ENCODE measurements at places on chromosomes 6 and 20.

DNA sequence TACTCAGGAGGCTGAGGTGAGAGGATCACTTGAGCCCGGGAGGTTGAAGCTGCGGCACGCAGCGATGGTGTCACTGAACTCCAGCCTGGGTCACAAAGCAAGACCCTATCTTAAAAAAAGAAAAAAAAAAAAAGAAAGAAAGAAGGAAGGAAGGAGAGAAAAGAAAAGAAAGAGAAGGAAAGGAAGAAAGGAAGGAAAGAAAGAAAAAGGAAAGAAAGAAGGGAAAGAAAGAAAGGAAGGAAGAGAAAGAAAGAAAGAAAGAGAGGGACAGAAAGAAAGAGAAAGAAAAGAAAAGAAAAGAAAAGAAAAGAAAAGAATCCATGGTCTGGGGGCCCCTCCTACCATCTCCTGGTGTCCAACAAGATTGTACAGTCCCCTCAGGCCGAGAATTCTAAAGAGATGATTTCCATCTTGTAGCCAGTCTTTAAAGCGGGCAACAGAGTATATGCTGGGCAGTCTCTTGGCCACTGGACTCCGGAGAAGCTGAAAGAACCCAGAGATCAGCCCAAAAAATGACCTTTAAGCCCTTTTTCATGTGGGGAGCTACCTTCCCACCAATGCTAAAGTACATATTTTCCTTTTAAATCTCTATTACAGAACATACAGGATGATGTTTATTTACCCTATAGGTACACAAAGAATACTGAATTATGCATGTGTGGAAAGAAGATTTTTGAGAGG lies 23.7 kb upstream of the RBL1 start:
- no peak for DNase-seq

- no peak for DNase-seq
Observed at GRCh38 chr20:40196846-40197436, 492.1 kb downstream of the MAFB start.

DNA sequence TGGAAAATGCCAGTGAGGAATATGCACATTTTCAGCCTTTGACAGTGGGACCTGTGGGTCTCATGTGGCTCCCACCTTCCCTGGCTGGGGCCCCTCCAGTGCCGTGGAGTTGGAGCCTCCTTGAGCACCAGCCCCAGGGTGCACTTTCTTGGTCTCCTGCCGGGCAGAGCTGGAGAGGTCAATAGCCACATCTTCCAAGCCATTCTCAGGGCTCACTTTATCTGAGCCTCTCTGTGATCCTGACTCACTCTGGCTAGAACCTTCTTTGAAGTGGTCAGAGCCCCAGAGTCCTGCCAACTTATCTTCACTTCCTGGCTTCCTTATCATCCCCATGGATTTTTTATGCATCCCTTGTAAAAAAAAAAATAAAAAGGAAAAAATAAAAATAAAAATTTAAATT lies 5.7 kb downstream of the VSX1 start:
- no peak for DNase-seq

GRCh38 chr20:4445784-4446183 lies 275.9 kb upstream of the PRND start:
- no peak for DNase-seq

GRCh38 chr6:127462376-127462775 lies 3.2 kb upstream of the KIAA0408 start:
- no peak for DNase-seq

GRCh38 chr6:32234934-32235333 lies 11.1 kb upstream of the NOTCH4 start:
- DNase-seq = no peak

DNA sequence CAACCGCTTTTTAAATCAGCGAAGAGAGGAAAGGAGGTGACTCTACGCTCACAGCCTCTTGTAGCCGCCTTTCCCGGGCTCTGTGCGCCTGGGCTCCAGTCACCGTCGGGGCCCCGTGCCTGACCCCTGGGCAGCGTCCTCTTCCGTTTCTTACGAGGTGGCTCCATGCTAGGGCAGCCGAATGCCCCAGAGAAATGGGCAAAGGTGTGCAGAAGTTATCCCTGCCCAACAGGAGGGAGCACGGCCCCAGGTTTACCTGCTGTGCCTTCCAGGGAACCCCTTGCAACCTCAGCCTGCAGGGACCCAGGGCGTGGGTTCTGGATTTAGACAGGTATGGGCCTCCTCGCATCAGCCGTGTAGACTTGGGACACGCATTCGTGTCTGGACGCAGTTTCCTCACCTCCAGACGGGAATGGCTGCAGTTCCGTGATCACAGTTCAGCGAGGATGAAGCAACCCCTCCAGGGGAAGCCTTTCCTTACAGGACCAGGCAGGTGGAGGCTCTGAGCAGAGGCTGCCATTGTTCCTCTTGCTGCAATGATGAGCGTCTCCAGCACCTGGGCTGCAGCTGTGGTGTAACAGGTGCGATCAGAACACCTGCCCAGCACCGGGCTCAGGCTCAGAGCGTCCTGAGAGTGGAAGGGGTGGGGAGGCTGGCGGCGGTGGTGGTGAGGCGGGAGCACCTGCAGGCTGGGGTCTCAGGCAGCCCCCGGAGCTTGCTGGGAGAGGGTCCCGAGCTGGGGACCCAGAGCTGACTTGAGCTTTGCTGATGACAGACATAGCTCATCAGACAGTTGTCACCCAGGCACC lies 81.3 kb upstream of the BHLHE23 start:
- DNase-seq = no peak

- no peak for DNase-seq
Observed at GRCh38 chr6:158311626-158312025, 639 bp upstream of the TULP4 start.

DNA sequence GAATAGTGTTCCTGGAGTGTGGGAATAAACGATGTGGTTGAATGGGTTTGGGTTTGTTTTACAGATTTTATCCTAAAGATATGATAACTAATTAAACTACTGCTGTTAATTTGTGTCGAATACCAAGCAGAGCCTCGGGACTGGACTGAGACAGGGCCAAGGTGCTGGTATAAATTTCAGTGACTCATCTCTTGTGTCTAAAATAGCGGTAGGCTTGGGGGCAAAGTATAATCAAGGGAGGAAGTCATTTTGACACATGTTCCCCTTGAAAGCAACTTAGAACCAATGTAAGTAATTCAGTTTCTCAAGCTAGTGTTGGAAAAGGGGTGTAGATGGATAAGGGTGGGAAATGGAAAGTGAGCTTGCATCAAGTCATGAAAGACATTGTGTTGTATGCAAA lies 108.4 kb downstream of the PLCB4 start:
- no peak for DNase-seq

- DNase-seq = no peak
Observed at GRCh38 chr6:112626468-112627082, 279.4 kb downstream of the RFPL4B start.

GRCh38 chr6:20182926-20183521 lies 29.2 kb downstream of the MBOAT1 start:
- DNase-seq = no peak

GRCh38 chr6:25253351-25253750 lies 25.8 kb upstream of the CARMIL1 start:
- no peak for DNase-seq

GRCh38 chr20:38302786-38303185 lies 1.2 kb upstream of the BPI start:
- no peak for DNase-seq

DNA sequence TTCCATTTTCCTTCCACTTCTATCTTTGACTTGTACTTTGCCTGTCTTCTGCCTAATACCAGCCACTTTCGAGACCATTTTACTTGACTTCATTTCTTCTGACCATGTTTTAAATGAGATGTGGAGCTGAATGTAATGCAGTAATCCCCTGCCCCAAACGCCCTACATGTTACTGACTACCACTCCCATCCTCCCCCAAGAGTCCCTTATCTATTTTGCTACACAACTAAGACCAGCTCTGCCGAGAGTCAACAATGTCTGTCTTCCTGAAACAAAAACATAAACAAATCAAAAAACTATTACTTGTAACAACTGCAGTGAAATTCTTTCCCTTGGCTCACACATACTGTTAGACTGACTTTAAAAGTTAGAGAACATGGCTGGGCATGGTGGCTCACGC lies 27.1 kb upstream of the KIAA1586 start:
- DNase-seq = no peak

- no peak for DNase-seq
Observed at GRCh38 chr6:76644231-76644630, 571.8 kb upstream of the IMPG1 start.

DNA sequence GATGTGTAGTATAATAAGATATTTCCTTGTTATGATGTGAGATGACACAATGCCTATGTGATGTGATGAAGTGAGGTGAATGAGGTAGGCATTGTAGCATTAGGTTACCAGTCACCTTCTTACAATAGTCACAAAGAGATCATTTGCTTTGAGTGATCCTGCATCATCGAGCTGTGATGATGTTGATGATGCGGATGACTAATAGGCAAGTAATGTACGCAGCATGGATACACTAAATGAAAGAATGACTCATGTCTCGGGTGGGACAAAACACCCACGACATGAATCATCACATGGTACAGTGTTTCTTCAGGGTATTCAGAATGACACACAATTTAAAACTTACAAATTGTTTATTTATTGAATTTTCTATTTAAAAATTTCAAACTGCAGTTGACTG lies 806.3 kb upstream of the GJE1 start:
- DNase-seq = no peak

- DNase-seq = no peak
Observed at GRCh38 chr6:57138026-57138425, 34.1 kb upstream of the BAG2 start.

DNA sequence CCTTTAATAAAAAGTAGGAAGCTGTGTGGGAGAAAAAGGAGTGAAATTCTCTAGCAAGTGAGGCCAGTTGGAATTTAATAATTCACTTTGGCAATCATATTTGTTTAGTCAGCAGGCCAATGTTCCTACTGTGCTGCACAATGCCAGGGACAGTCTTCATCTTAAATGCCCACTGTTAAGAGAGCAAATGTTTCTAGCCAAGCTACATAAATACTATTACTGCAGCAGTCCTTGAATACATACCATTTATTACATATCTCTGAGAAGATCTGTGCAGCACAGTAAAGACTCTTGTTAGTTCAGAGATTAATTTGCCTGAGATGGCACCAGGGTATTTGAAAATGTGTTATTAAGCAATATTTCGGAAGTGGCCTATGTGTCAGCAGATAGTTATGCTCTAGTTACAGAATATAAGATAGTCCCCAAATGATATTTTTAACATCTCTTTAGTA lies 105.4 kb downstream of the OGFRL1 start:
- no peak for DNase-seq

GRCh38 chr6:101454106-101454676 lies 60.7 kb downstream of the GRIK2 start:
- DNase-seq = no peak

DNA sequence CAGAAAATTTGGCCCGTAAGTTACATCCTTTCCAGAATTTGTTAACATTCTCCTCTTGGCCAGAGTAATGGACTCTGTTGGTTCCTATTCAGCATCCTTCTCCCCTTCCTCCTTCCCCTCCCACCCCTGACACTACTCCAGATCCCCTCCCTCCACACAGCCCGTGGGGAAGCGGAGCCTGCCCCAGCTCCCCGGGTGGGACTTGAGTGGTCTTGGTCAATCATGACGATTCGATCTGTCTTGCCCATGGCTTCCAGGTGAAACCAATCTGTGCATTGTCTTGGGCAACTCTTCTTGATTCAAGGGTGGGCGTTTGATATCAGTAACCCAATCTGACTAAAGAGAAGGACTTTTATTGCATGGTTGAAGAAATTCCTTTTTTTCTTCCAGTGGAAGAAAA lies 143.9 kb downstream of the ANKRD60 start:
- DNase-seq = no peak

GRCh38 chr20:36628076-36628475 lies 17.9 kb downstream of the SLA2 start:
- DNase-seq = no peak

DNA sequence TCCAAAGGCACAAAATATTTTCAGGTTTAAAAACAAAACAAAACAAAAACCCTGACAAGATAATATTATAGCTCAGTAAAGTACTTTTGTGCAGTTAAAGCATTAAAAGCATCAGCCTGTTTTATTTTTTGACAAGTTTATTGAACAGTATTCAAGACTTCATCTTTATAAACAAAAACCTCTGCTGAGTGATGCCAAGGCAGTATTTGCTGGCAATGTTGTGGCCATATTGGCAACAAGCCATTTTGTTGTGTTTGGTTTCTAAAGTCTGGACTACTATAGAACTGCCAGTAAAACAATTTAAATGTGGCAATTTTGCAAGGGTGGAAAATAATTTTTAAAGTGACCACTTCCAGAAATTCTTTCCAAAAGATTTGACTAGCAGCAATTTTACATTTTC lies 15.9 kb downstream of the CPNE1 start:
- DNase-seq = no peak

DNA sequence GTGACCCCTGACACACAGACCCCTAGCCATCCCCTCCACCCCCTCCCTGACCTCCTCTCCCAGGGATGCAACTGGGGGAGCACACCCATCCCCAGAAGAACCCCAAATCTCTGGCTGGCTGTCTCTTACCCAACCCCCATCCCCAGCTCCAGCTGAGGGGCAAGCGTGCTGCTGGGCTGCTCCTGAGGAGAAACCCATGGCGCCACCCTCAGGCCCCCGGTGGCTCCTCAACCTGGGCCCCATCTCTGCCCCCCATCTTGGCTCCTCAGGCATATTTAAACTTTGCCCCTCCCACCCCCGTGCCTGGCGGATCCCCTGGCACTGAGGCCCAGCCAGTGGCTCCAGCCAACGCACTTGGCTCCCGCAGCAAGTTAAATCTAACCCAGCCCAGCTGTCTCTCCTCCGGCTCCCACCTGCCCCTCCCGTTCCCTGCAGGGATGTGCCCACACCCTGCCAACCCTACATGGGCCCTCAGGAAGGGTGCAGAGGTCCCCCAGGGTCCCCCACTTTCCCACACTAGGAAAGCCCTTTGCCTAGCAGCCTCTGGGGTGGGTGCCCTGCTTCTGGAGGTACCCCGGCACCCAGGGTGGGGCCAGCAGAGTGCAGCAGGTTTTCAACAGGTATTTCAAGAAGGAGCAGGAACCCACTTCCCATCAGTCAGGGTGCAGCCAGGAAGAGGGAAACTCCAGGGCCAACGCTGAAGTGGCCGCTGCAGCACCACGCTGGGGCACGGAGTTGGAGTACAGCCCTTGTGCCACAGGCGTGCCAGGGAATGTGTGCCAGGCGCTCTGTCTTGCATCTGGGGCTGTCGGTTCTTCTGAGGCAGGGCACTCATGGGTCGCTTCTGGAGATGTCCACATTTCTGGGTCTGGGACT lies 5.3 kb upstream of the OSBPL2 start:
- no peak for DNase-seq

- no peak for DNase-seq
Observed at GRCh38 chr6:168121303-168121665, 42.3 kb upstream of the FRMD1 start.

GRCh38 chr20:50396623-50397022 lies 113.6 kb upstream of the PTPN1 start:
- no peak for DNase-seq

DNA sequence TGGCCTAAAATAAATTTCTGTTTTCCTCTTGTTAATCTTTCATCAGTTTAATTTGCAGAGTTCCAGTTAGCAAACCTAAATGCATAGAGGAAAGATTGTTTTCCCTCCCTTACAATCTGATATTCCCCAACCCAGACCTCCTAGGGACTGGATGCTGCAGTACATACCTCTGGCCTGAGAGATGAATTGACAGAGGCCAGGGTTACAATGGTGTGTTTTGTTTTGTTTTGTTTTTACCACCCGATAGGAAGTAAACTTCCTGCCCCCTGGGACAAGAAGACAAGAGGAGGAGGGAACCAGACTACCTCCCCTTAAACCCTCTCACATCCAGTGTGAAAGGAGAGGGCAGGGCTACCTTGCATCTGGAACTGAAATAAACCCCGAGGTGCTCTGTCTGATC lies 319.0 kb downstream of the LRFN2 start:
- DNase-seq = no peak

Measured in cortex of kidney (tissue), 1 donor.